ENCODE measurements at places on chromosomes 5 and 9.

DNA sequence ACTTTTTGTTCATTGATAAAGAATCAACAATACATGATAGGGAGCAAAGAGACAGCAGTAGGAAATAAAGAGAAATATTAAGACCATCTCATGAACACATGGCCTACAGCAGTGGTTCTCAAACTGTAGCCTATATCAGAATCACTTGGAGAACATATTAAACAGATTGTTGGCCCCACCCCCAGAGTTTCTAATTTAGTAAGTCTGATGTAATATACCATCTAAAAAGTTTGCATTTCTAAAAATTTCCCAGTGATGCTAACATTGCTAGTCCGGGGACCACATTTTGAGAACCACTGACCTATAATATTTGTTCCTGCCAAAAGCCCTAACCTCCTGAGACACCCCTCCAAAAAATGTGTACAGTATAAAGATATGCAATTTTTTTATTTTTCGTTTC lies 306.2 kb upstream of the NREP start:
- DNase-seq, result no peak

- DNase-seq, result no peak
Measured at GRCh38 chr9:72467766-72468738, 53.4 kb upstream of the TMC1 start.

GRCh38 chr9:70581214-70581954 lies 166.9 kb upstream of the KLF9 start:
- DNase-seq, result no peak

DNA sequence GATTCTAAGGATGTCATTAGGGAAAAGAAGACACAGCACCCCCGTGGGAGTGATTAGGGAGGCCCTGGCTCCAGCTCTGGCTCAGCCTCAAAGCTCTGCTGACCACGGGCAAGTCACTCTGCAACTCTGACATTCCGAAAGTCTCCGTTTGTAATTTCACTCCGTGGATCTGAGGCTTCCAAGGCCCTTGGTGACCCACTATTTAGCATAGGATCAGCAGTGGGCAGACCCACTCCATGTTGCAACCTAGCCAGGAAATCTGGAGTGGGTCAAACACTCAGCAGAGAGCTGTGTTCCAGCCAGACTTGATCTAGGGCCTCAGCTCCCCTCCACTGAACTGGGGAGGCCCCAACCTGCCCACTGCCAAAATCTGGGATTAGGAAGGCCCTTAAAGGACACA lies 11.8 kb downstream of the PHF19 start:
- no peak for DNase-seq

DNA sequence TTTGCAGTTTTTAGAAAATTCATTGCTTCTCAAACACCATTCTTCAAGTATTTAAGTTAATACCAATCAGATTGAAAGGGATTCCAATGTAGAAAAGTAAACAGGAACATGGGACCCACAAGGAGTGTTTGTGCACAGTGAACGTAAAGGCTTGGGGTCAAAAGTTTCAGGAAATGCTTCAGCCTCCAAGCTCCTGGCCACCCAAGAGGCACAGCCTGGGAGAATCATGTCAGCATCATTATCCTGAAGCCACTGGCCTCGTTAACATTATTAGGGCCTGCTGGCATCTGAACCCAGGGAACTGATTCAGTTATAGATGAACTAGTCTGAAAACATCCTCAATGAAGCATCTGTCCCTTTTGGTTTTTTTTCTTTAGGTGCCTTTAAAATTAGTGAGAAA lies 122.9 kb downstream of the NXNL2 start:
- DNase-seq, result no peak

GRCh38 chr5:90437663-90438062 lies 28.1 kb upstream of the CETN3 start:
- DNase-seq, result no peak

- no peak for DNase-seq
Measured at GRCh38 chr9:93929231-93929630, 25.9 kb downstream of the BARX1 start.

GRCh38 chr5:135349451-135349850 lies 49.6 kb downstream of the MACROH2A1 start:
- no peak for DNase-seq

DNA sequence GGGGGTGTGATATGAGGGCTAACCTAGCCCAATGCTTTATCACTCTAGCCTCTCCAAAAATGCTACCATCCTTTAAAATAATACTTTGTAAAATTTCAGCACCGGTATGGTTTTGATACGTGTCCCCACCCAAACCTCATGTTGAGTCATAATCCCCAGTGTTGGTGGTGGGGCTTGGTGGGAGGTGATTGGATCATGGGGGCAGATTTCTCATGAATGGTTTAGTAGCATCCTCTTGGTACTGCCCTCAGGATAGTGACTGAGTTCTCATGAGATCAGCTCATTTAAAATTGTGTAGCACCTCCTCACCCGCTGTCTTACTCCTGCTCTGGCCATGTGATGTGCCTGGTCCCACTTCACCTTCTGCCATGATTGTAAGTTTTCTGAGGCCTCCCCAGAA lies 35.0 kb upstream of the ANKH start:
- DNase-seq, result no peak

- DNase-seq, result no peak
Measured at GRCh38 chr5:79202076-79202475, 33.9 kb upstream of the JMY start.
